ENCODE measurements at places on chromosomes 12 and 14. TPM values are rescaled to one million over a fixed set of nuclear protein-coding genes. Genes with fewer than 3 reads are reported as not detected.

Gene PRB2
- total RNA-seq: not detected

Gene TMPRSS12
- not detected for total RNA-seq

Gene STAC3
- 2.8 TPM for total RNA-seq

Gene TEX52
- not detected for total RNA-seq

Gene CIDEB
- total RNA-seq: 0.52 TPM

Gene HVCN1
- not detected for total RNA-seq

Gene LAG3
- 0.58 TPM for total RNA-seq

Gene TMEM179
- not detected for total RNA-seq

Gene ARHGEF25
- total RNA-seq: 0.83 TPM
